ENCODE measurements at places on chromosomes 2 and 18. TPM values are rescaled to one million over a fixed set of nuclear protein-coding genes. Genes with fewer than 3 reads are reported as not detected.
A peak's percentile ranks its signal among the peaks of the same experiment; 100 is the strongest.

MC5R gene
- not detected for total RNA-seq

CTAGE1 gene
- total RNA-seq = not detected

CNGA3 gene
- total RNA-seq = not detected

CREG2 gene
- total RNA-seq = 9.0 TPM

POTEC gene
- not detected for total RNA-seq

RTP5 gene
- total RNA-seq = not detected

CD8B gene
- not detected for total RNA-seq

CCDC141 gene
- total RNA-seq = not detected

DPP10 gene
- total RNA-seq = not detected

HAAO gene
- 0.73 TPM for total RNA-seq

DNA sequence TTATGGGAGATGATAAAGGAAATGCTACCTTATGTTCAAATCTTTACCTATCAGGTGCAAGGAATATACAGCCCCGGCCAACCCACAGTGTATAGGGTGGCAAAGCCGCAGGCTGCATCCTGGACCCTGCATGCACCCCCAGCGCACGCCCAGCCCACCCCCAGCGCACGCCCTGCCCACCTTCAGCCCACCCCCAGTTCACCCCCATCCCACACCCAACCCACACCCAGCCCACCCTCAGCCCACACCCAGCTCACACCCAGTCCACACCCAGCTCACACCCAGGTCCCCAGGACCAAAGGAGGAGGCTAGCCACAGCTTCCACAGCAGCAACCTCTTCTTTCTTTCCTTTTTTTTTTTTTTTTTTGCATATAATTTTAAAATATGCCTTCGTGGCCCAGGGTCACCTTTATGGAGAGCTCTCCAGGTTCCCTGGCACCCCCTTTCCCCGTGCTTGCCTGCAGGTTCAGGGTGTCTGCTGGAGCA is 120.9 kb downstream of the PTGR3 start:
- no peak for DNase-seq
- no peak overlapping the region for H3K27ac ChIP-seq
- H3K36me3 ChIP-seq = no peaks in the 10 kb centered on the region
- H3K27me3 ChIP-seq = 0 out of 2 replicates have a peak, but pooled peaks cover 1% of the 10 kb centered on the region
- H3K4me3 ChIP-seq = no peak overlapping the region

DNA sequence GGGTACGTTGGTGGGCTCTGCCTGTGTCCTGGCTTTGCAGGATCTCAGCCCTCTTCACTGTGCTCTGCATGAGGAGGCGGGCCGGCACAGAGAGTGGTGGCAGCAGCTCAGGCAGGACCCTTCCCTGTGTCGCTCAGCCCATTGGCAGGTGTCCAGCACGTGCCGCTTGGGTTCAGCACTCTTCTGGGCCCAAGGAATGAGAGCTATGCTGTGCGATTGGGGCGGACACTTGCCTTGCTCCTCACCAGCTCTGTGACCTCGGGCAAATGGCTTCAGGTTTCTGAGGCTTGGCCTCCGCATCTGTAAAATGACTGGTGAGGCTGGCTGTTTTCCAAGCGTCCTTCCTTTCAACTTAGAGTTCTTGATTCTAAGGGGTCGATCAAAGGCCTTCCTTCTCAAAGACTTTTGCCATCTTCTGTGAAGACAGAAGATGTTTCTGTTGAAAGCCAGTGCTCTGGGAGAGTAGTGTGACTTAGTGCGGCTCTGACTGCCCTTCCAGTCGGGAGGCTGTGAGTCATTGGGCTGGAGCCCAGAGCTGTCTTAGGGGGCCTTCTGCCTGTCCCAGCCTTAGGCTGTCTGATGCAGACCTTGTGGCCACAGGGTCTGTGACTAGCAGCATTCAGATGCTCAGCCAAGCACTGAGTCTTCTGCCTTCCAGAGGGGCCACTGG is 35.6 kb downstream of the GLI2 start:
- H3K27ac ChIP-seq = no peak overlapping the region
- no peak for DNase-seq
- no peak overlapping the region for H3K4me3 ChIP-seq
- H3K36me3 ChIP-seq = no peaks in the 10 kb centered on the region
- H3K4me1 ChIP-seq = no peaks in the 10 kb centered on the region
- H3K27me3 ChIP-seq = peaks cover 25% of the 10 kb centered on the region

DNA sequence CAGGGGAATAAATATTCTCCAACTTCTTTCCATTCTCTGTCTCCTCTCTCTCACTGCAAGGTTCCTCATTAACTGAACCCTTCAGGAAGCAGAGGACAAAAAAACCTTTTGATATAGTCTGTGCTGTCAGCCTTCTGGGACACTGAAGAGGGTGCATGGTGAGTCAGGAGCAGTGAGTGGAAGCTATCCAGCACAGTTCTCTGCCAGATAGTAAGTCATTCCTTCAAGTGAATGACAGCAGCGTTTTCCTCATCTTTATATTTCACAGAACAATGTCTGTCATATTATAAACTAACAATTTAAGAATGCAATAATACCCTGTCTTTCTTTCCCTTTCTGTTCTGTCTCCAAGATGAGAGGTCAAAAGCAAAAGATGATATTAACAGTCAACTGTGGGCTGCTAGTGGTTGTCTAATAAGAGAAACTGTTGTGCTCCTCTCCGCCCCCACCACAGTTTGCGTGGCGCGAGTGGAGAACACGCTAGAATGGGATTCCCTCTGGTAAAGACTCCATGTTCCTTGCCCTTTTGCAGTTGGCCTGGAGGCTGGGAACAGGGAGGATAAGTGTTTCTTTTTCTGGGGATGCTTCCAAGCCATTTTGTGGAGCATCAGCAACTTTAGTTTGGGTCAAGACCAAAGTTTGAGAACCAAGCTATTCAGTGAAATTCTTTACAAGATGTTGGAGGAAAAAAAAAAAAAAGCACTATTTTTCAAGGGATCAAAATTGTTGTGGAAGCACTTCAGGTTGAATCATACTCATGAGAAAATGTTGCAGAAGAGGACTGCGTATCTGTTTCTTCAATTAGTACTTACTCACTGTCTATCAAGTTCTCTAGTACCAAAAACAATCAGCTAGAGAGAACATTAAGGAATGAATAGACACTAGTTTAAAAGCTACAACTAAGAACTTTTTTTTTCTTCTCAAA is 430.2 kb downstream of the SETBP1 start:
- no peak overlapping the region for H3K4me3 ChIP-seq
- DNase-seq = no peak
- H3K27me3 ChIP-seq = no peaks in the 10 kb centered on the region
- no peak overlapping the region for H3K27ac ChIP-seq

DNA sequence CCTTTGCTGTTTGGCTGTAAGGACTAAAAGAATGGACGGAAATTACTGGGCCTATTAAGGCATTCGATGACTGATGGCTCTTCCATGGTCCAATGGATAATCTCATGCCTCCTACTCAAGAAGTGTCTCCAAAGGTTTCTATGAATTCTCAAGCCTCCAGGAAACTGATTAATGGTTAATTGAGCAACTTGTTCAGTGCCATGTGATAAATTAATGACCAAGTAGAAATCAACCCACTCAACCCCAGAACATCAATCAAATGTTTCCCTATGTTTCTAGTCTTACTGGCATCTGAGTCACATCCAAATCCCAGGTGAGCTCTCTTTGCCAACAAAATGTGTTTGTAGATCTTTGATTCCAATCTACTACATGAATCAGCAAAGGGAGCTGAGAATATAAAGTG is 103.6 kb downstream of the NXPH2 start:
- H3K4me3 ChIP-seq = no peak overlapping the region
- no peaks in the 10 kb centered on the region for H3K36me3 ChIP-seq
- no peak overlapping the region for H3K27ac ChIP-seq
- no peak for DNase-seq
- H3K4me1 ChIP-seq = no peaks in the 10 kb centered on the region
- no peaks in the 10 kb centered on the region for H3K27me3 ChIP-seq

GRCh38 chr2:225429717-225430116 is 30.2 kb downstream of the NYAP2 start:
- no peaks in the 10 kb centered on the region for H3K27me3 ChIP-seq
- H3K4me1 ChIP-seq = no peaks in the 10 kb centered on the region
- no peak overlapping the region for H3K27ac ChIP-seq
- H3K36me3 ChIP-seq = no peaks in the 10 kb centered on the region
- DNase-seq = no peak
- no peak overlapping the region for H3K4me3 ChIP-seq

GRCh38 chr2:215931256-215931903 is 82.0 kb downstream of the MREG start:
- peak overlapping the region; percentile 46 for H3K4me3 ChIP-seq
- peaks cover 30% of the 10 kb centered on the region for H3K4me1 ChIP-seq
- H3K27ac ChIP-seq = peak overlapping the region; percentile 82
- DNase-seq = peak; percentile 74

GRCh38 chr2:121721926-121722325 is 14.7 kb downstream of the NIFK start:
- DNase-seq = peak; percentile 64
- no peak overlapping the region for H3K4me3 ChIP-seq
- no peaks in the 10 kb centered on the region for H3K27me3 ChIP-seq
- peaks cover 4% of the 10 kb centered on the region for H3K36me3 ChIP-seq
- peak overlapping the region; percentile 42 for H3K27ac ChIP-seq
- peaks cover 13% of the 10 kb centered on the region for H3K4me1 ChIP-seq

DNA sequence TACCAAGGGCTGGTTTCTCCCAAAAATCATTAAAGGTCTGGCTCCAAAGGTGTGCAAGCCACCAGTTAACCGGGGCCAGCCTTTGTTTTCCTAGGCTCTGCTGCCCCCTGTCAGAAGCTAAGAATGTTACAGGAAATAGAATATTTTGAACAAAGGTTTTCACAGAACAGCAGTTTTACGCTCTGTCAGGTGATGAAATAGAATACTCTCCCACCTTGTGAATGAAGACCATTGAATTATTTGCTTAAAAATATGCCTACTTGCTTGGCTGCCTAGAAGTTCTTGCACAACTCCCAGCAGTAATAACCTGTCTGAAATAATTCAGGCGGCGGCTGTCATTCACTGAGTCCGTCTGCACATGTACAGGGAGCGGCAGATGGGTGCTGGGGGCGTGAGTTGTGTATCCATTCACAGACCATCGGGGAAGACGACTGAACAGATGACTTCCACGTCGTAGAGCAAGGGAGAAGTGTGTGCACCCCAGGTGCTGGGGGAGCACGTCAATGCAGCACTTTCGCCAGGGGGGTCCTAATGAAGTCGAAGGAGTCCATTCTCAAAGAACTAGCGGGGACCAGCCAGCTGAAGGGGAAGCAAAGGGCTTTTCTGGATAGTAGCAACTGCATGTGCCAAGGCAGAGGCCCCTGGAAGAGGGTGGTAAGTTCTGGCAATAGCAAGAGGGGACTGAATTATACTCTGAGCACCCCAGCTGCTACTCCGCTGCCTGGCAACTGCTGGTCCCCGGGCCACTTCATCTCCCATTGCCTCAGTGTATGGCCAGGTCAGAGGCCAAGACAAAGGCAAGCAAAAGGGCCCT is 56.1 kb downstream of the SF3B1 start:
- DNase-seq = peak; percentile 27
- no peaks in the 10 kb centered on the region for H3K36me3 ChIP-seq
- H3K27ac ChIP-seq = no peak overlapping the region
- H3K27me3 ChIP-seq = no peaks in the 10 kb centered on the region
- no peak overlapping the region for H3K4me3 ChIP-seq

GRCh38 chr2:16216558-16216945 is 276.2 kb downstream of the MYCN start:
- no peak overlapping the region for H3K27ac ChIP-seq
- DNase-seq = no peak
- H3K4me3 ChIP-seq = no peak overlapping the region
- H3K4me1 ChIP-seq = no peaks in the 10 kb centered on the region
- peaks cover 77% of the 10 kb centered on the region for H3K27me3 ChIP-seq

DNA sequence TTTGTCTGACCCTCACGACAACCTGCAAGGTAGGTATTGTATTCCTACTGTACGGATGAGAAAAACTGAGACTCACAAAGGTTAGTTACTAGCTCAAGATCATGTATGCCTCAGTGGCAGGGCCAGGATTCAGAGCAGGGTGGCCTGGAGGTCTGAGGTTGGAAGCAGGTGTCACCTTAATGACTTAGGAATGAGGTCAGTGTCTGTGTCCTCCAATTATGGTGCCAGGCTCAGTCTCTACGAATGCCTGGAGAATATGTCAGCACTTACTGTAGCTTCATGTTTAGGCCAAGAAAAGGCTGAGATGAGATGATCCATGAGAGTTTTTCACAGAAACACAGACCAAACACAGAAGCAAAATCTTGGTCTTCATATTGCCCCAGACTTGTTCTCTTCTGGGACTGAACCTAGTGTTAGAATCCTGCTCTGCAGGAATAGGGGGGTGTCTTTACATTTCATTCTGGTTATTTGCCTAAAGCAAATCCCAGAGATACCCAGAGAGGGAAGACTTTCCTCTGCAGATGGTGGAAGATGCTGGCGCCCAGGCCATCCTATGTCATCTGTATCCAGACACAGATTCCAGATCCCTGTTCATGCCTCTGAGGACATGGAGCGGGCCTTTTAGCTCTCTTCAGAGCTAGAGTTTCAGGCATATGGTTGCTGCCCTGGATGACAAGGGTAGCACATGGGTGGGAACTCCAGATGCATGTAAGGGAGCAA is 16.3 kb upstream of the RAB10 start:
- no peak for DNase-seq
- peak overlapping the region; percentile 30 for H3K27ac ChIP-seq
- no peaks in the 10 kb centered on the region for H3K27me3 ChIP-seq
- H3K36me3 ChIP-seq = no peaks in the 10 kb centered on the region

GRCh38 chr18:7577706-7578105 is 10.6 kb downstream of the PTPRM start:
- peaks cover 35% of the 10 kb centered on the region for H3K4me1 ChIP-seq
- no peak overlapping the region for H3K27ac ChIP-seq
- no peak overlapping the region for H3K4me3 ChIP-seq
- DNase-seq = no peak

GRCh38 chr2:180478883-180479282 is 471.8 kb upstream of the CWC22 start:
- H3K27me3 ChIP-seq = no peaks in the 10 kb centered on the region
- no peaks in the 10 kb centered on the region for H3K4me1 ChIP-seq
- no peak overlapping the region for H3K4me3 ChIP-seq
- H3K27ac ChIP-seq = no peak overlapping the region

GRCh38 chr2:23700627-23701026 is 226.3 kb downstream of the ATAD2B start:
- no peak for DNase-seq
- no peaks in the 10 kb centered on the region for H3K27me3 ChIP-seq
- no peak overlapping the region for H3K27ac ChIP-seq
- no peak overlapping the region for H3K4me3 ChIP-seq
- H3K36me3 ChIP-seq = no peaks in the 10 kb centered on the region

GRCh38 chr2:169039702-169040101 is 8.6 kb upstream of the ABCB11 start:
- H3K27ac ChIP-seq = no peak overlapping the region
- H3K27me3 ChIP-seq = no peaks in the 10 kb centered on the region
- no peak overlapping the region for H3K4me3 ChIP-seq
- DNase-seq = no peak
- no peaks in the 10 kb centered on the region for H3K36me3 ChIP-seq

Data from PC-9 (cell line).